MM.1S (cell line): ENCODE measurements at places on chromosomes 16 and 17.
A peak's percentile ranks its signal among the peaks of the same experiment; 100 is the strongest.

DNA sequence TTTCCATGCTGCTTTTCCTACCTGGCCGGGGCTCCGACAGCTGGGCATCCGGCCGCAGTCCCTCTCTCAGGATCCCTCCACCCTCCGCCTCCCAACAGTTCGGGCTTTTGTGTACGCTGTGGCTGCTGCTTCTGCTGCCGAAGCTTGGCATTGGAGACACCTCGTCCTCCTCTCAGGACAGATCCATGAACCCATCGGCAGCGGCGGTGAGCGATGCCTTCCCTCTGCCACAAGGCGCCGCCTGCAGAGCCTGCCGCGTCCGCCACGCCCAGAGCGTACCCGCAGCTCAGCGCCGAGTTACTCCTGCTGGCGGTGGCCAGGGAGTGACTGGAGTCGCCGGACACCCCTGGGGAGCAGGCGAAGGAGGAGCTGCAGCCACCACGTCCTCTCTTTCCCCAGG lies 2032.8 kb downstream of the TP53TG3F start:
- peak; percentile 36 for DNase-seq

DNA sequence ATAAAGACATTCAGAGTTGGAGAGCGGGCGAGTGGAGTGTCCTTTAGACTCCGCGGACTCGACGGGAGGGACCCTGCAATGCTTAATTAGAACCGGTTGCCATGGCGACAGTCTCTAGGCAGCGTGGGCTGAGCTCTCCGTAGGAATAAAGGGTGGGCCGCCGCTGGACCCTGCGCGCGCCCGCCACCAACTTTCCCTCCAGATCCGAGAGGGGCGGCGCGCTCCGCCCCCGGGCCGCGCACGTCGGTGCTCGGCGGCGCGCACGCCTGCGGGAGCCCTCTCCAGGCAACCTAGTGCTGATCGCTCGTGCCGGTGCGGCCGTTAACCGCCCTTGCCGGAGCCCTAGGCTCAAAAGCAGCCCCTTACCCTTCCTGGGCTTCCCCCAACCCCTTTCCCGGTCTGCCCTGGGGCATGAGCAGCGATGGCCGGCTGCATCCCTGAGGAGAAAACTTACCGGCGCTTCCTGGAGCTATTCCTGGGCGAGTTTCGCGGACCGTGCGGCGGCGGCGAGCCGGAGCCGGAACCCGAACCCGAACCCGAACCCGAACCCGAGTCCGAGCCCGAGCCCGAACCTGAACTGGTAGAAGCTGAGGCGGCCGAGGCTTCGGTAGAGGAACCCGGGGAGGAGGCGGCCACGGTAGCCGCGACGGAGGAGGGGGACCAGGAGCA lies at the start of gene PPM1E:
Gene PPM1E, plus strand, starts transcription at position 278 of the 669 bp plus-strand sequence.
- DNase-seq = peak; percentile 42

DNA sequence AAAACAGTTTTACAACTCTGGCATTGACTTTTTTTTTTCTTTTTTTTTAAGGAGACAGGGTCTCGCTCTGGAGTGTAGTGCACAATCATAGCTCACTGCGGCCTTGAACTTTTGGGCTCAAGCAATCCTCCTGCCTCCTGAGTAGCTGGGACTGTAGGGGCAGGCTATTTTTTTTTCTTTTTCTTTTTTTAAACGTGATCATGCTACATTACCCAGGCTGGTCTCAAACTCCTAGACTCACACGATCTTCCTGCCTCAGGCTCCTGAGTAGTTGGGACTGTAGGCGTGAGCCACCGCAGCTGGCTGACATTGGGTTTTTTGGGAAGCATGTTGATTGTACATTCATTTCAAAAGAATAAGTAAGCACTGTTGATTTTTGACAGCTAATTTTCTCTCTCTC lies 32.1 kb downstream of the TNRC6A start:
- DNase-seq = no peak

GRCh38 chr16:21713549-21714368 lies 50.0 kb downstream of the OTOA start:
- DNase-seq = no peak

DNA sequence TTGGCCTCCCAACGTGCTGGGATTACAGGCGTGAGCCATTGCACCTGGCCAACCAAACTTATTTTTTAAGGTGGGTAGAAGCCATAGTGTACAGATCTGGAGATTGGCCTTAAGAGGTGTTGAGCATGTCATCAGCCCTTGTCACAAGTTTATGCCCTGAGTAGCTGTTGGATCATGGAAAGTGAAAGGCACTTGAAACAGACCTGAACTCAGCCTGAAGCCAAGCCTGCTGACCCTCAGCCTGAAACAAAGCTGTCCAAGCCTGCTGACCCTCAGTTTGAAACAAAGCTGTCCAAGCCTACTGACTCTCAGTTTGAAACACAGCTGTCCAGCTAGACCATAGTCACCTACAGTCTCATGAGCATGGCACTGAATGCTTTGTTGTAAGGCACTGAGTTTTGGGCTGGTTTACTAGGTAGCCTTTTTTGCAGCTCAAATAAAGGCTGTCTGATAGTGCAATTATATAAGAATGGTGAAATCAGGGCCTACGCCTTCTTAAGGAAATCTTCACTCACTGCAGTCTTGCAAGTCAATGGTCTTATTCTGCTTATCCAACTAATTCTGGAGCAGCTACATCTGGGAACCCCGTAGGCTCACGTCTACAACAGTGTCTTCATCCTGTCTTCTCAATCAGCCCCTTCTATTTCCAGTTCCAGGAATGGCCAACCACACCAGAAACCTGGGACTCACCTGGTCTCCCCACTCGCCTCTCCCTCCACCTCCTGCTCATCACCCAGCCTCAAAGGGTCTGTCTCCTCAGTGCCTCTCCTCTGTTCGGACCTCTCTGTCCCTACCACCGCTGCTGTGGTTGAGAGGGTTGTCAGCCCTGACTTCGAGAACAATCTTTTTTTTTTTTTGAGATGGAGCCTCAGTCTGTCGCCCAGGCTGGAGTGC lies 2.9 kb upstream of the NPIPB15 start:
- no peak for DNase-seq

DNA sequence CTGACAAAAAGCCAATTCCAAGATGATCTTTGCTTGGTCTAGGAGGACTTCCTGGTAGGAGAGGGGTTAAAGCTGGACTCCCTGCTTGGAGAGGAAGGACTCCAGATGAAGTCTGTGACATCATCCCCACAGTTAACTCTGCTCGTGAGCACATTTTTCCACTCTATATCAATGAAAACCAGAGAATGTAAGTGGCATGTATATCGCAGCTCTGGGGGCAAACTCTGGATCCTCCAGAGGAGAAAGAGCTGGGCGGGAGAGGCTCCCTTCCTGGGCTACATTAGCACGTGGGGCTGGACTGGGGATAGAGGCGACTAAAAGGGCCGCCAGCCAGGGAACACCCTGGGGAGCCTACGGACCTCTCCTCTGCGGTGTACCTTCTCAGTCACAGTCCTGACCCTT lies 34.1 kb downstream of the HIC1 start:
- no peak for DNase-seq

DNA sequence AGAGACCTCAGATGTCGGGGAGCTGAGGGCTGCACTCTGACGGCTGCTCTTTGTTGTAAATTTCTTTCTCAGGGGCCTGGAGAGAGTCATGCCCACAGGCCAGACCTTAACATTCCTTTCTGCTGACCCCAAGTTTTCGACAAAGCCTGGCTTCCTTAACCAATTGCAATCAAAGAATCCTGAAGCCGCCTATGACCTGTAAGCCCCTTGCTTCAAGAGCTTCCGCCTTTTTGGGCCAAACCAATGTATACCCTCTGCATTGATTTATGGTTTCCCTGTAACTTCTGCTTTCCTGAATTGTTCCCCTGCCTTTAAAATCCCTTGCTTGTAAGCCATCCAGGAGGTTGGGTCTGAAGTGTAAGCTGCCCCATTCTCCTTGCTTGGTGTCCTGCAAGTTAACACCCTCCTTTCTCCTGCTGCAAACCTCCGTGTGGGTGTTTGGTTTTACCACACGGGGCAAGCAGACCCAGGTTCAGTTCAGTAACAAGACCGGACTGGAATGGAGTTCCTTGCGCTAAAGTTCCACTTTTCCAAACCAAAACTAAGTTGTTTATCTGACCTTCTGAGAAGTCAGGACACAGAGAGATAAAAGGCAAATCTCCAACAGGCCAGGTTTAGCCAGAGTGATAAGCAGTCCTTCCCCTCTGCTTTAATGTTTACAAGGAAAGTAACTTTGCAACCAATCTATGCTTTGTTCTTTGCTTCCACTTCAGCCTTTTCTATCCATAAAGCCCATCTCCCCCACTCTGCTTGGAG lies 141.6 kb downstream of the KCNJ12 start:
- DNase-seq = no peak

DNA sequence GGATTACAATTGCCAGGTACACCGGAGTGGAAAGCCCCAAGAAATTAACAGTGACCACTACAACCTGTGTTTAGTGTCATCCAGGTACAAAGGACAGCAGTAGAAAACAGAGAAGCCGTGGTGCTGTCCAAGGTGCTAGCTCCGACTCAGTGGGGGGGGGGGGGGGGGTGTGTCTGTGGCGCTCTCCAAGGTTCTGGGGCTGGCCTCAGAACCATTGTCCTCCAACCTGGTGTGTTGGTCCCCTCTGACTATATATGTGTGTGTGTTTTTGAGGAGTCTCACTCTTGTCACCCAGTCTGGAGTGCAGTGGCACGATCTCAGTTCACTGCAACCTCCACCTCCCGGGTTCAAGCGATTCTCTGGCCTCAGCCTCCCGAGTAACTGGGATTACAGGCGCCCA lies 5.8 kb upstream of the ZNF23 start:
- peak; percentile 63 for DNase-seq

- peak; percentile 6 for DNase-seq
Observed at GRCh38 chr17:72282439-72283029, 161.7 kb downstream of the SOX9 start.

DNA sequence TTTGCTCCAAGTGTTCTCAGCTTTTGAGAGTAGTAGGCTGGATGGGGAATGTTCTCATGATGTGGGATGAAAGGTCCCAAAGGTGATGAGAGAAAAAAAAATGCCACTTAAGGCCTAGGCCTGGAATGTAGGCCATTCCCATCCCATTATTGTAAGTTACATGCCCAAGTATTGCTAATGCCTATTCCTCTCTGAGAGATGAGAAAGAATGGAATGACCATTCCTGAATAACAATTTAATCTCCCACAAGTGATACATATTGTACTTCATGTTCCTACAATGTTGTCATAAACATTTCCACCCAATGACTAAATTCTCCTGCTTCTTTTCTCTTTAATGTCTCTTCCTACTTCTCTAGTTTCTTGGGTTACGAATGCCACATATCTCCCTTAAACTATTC lies 102.8 kb upstream of the KCNJ16 start:
- no peak for DNase-seq

DNA sequence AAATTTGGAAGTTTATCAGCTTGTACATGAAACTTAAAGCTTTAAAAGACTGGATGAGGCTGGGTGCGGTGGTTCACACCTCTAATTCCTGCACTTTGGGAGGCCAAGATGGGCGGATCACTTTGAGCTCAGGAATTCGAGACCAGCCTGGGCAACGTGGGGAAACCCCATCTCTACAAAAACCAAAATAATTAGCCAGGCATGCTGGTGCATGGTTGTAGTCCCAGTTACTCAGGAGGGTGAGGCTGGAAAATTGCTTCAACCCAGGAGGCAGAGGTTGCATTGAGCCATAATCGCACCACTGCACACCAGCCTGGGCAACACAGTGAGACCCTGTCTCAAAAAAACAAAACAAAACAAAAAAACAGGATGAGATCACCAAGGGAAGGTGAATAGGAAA lies 209.5 kb downstream of the AATF start:
- DNase-seq = no peak

GRCh38 chr16:6300523-6300922 lies 1032.1 kb upstream of the RBFOX1 start:
- DNase-seq = no peak

GRCh38 chr16:74582970-74583369 lies 23.9 kb downstream of the GLG1 start:
- no peak for DNase-seq

DNA sequence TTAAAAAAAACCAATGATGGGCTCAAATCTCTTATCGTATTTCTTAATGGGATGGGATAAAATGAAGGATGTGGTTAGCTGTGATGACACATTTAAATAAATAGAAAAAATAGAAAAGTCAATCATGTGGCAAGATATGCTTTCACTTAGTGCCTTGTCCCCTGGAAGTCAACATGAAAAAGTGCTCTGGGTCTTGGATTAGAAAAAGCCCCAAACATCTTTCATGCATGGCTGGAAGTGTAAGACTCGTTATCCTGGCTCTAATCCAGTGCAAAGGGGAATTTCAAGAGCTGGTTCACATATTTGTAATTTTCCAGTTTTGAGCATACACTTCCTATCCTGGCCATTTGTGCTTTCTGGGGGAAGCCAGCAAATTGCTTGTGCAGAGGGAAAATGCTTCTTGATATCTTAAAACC lies 160.9 kb downstream of the MAP2K6 start:
- no peak for DNase-seq

DNA sequence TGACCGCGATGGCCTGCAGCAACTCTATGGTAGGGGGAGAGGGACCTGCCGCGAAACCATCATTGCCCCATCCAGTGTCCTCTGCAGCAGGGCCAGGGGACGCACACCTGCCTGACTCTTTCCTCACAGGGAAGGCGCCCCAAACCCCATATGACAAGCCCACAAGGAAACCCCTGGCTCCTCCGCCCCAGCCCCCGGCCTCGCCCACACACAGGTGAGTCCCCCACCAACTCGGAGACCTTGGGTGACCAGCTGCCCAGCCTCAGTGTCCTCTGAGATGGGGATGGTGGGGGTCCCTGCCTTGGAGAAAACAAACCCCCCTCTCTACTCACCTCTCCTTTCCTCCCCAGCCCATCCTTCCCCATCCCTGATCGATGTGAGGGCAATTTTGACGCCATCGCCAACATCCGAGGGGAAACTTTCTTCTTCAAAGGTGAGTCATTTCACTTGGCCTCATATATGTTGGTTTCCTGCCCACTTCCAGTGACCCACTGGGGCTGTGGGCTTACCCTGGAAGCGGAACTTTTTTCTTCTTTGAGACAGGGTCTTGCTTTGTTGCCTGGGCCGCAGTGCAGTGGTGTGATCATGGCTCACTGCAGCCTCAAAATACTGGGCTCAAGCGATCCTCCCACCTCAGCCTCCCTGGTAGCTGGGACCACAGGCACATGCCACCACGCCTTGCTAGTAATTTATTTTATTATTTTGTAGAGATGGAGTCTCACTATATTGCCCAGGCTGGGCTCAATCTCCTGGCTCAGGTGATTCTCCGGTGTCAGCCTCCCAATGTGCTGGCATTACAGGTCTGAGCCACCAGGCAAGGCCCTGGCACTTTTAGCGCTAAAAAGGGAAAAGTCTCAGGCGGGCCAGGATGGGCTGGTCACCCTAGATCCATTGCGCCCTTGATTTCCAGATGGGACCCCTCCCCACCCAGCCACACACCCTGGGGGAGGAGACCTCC lies 8.0 kb upstream of the IL32 start:
- DNase-seq = no peak

GRCh38 chr17:65260626-65261025 lies 123.5 kb downstream of the RGS9 start:
- no peak for DNase-seq

DNA sequence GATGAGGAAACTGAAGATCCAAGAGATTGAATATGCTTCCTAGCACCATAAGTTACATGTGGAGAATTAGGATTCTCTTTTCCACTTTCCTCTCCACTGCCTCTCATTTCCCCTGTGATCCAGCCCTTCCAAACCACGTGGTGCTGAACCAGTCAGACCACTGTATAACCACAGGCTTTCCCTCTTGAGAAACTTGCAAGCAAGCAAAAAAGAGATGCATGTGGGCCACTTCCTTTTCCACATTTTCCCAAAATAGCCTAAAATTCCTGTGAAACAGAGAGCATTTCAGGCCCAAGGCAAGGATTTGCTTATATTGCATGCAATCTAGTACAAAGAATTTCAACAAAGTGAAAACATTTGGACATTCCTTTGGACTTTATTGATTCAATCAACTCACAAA lies 59.3 kb upstream of the KSR1 start:
- DNase-seq = no peak
